Fibroblast of the conjunctiva (primary cell): ENCODE measurements at places on chromosomes 3 and 15.
A peak's percentile ranks its signal among the peaks of the same experiment; 100 is the strongest.

- DNase-seq: peak; percentile 18
Measured at GRCh38 chr3:30232142-30232541, 374.3 kb upstream of the TGFBR2 start.

DNA sequence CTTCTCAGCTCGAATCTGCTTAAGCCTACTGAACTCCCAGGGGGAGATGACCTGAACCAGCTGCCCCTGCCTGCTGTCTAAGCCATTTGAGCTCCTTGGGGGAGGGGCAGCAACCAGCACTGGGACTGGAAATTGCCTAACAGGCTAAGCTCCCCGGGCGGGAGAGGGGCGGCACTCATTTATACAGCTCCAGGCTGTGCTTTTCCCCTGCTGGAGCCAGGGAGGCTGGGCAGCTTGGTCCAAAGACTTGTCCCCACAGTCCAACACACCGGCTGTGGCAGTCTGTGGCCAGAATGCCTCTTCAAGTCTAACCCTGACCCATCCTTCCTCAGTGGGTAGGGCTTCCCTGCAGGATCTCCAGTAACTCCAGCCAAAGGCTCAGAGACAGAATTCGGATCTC lies 1241.5 kb downstream of the ROBO2 start:
- DNase-seq: no peak

- no peak for DNase-seq
Measured at GRCh38 chr15:92001307-92001706, 147.8 kb downstream of the SLCO3A1 start.

DNA sequence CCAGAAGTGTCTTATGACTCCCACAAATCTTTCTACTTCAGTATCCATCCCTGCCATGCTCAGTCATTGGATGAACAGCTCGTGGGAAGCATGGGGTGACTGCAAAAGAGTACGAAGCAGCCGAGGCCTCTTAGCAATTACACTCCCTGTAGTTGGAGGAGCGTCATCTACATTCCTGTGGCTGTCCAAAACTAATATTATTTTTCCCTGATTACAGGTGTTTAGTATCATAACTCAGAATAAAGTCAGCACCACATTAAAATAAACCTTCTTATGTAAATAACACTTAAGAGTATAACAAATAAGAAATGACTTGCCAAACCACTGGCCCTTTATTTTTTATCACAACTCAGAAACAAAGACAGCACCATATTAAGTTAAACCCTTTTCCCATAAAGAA lies 141.5 kb downstream of the PLOD2 start:
- no peak for DNase-seq

DNA sequence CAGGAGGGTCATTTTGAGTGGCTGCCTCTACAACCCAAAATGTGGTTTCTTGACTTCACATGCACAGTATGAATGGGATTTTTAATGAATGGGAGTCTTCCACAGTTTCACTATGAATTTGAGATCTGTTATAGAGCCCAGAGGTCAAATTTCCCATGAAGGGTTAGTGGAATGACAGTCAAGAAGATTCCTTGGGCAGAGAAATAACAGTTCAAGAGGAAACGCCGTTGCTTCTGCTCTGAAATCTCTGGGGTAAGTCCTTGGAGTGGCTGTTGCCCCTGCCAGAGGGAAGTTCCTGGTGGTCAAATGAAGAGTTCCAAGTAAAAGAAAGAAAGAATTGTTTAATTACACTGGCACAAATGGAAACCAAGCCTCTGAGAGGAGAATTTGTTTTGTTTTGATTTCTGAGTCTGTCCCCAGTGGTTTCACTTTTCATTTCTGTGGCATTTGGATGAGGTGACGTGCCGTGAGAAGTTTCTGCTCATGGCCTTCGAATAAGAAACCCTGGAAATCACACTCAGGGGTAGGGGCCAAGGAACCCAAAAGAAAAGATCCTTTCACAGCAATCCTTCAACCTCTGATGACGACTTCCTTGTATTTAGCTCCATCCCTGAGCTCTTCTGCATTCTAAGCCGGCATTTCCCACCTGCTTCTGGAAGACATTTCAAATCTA lies 77.5 kb upstream of the IL12A start:
- DNase-seq: no peak

DNA sequence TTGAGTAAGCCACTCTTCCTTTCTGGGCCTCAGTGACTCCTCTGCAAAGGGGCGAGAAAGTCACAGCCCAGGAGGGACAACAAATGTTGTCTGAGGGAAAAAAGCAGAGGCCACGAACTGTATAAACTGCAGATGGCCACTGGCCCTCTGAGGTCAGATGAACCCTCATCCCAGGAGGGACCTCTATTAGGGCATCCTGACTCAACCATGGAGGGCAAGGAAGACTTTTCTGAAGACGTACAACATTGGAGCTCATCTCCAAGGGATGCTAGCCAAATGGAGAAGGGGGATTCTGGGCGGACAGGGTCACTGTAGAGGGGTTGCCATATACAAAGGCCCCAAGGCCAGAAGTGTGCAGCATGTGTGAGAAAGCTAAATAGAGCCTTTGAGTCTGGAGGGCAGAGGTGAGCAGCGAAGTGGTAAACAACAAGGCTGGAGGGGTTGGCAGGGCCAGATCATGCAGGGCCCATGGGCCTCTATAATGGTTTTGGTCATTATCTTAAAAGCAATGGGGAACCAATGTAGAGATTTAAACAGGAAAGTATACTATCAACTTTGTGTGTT lies 16.7 kb downstream of the GRAMD2A start:
- no peak for DNase-seq

DNA sequence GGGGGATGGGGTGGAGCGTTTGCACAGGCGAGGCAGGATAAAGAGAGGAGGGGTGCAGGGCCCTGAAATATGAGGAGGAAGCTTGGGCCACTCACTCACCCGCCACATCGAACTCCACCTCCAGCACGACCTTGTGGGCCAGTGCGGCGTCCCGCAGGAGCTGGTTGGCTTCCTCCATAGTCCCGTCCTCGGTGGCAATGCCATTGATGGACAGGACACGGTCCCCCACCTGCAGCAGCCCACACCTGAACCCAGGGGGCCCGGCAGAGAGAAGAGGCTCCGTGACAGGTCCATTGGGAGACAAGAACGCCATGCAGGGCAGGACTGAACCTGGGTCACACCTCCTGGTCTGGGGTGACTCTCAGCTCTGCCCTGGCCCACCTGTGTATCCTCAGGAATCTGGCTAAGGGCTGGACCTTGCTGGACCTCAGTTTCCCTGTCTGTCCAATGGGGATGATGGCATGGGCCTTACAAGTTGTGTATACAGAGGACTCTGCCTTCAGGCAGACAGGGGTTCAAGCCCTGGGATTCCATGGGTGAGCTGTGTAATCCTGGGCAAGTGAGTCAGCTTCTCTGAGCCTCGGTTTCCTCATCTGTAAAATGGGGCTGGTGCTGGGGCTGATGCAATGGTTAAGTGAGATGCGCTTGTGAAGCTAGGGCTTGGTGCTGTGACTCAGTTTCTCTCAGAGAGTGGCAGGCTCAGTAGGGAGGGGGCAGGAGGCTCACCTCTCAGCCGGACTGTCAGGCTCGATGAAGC lies 26.4 kb downstream of the GRIP2 start:
- no peak for DNase-seq

DNA sequence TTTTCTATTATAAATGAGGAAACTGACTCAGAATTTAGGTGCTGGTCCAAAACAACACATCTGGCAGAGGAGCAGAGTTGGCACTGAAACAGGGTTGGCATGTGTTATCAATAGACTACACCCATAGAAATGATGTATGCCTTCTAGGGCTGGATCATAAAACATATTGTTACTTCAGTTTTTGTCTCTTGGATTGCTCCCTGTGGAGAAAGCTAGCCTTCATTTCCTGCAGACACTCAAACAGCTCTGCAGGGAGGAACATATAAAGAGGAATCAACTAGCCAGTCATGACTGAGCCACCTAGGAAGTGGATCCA lies 507 bp upstream of the MRPL3 start:
- DNase-seq: peak; percentile 34

DNA sequence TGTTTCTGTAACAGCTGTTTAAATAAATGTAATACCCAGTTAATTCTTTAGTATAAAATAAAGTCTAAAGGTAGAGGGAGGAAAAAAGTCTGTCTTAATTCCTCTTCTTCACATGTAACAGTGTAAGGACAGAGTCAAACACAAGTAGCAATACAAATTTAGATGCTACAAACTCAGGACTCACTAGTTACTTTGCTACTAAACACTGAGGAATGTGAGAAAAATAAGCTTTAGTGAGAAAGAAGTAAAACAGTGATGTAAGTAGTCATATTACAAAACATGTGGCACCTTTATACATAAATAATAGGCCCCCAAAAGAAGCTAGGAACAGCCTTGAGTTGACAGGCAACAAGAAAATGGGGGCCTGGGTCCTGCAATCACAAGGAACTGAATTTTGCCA lies 113.0 kb downstream of the TBC1D5 start:
- DNase-seq: no peak

DNA sequence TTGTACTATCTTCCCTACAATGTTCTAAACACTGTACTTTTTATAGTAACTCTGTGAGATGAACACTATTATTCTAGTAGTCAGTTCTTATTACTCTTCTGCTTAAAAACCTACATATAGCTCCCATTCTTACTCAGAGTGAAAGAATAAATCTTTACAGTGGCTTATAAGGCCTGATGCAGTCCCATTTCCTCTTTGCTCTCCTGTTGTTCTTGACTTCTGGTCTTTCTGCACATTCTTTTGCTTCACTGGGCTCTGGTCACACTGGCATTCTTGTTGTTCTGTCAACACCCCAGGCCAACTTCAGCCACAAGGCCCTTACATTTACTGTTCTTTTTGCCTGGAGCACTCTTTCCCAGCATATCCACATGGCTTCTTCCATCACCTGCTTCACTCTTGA lies 58.2 kb upstream of the TP63 start:
- no peak for DNase-seq

DNA sequence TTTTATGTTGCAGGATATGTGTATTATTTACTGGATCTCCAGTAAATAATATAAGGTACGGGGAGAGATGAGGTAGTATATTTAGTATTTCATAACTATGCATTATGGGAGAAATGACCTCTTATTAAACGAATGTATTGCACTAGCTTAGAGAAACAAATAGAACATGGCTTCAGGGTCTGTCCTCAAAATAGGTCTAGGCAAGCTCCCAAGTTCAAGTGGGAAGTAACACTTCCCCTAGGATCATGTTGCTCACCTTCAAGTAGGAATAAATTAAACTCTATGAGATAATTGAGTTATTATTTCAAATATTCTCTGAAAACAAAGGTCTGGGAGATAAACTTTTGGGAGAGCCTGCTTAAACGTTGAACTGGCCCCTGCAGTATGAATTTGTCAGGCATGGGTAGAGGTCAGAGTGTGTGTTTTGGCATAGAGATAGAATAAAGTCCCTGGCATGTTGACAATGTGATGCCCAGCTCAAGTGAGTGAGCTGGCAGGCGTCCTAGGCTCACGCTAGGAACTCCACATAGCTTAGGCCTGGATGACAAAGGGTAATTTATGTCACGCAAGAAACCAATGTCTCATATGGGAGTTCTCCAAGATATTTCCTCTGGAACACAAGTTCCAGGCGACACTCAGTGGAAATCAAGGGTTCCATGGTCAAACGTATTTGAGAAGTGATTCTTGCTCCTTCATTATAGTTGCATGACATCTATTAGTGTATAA lies 236.8 kb downstream of the CACNA2D3 start:
- DNase-seq: no peak

DNA sequence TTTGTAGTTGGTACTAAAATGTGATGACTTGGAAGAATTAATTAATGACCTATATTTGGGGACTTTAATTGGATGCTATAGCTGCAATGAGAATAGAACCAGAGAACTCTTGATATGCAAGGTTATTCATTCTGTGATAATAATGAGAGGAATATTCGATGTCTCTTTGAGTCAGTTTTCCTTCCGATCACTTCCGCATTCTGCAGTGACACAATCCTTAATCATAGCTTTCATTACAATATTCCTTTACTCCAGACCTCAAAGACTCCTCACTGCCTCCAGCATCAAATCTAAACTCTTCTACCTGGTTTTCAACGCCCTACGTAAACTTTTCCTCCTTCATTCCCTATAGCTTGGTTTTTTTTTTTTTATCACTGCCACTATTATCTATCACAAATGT lies 21.6 kb downstream of the B3GNT5 start:
- no peak for DNase-seq

- DNase-seq: no peak
Measured at GRCh38 chr15:74903676-74904075, 3.0 kb downstream of the FAM219B start.

GRCh38 chr3:159234306-159234705 lies 432.5 kb downstream of the MFSD1 start:
- DNase-seq: no peak
